ENCODE measurements at places on chromosomes 2 and 18.

GRCh38 chr2:173008786-173009185 lies 66.9 kb upstream of the MAP3K20 start:
- DNase-seq, result no peak

DNA sequence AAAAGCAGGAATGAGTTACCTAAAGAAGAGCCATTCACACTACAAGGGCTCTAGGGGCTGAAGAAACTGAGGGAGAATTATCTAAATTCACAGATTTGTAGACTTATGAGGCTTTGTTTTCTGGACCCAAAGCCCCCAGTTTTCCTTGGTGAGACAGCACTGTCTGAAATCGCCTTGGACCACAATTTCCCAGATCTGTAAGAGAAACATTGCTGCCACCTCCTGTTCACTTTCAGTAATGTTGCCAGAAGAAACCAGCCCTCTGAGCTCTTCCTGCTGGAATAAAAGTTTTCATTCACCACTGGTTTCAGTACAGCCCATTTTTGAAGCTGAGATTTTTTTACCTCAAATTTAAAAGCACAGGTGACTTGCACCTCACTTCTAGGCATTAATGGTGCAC lies 169.2 kb downstream of the CDH20 start:
- peak; percentile 54 for DNase-seq

- no peak for DNase-seq
These were observed 5.8 kb downstream of the MYO5B start for GRCh38 chr18:50189160-50189559.

DNA sequence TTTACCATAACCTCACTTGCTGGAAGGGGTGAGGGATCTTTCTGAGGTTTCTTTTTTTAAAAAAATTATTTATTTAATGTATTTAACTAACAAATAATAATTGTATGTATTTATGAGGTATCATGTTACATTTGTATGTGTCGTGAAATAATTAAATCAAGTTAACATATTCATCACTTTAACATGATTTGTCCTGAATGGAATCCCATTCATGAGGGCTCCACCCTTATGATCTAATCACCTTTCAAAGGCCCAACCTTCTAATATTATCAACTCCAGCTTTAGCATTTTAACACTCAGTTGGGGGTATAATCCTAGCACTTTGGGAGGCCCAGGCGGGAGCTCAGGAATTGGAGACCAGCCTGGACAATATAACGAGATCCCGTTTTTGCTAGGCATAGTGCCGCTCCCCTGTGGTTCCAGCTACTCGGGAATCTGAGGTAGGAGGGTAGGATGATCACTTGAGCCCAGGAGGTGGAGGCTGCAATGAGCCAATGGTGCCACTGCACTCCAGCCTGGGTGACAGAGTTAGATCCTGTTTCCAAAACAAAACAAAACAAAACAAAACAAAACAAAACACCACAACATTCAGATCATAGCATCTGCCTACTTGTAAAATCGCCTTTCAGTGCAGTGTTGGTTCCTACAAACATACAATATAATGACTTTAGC lies 1.1 kb upstream of the TAF4B start:
- DNase-seq, result no peak

DNA sequence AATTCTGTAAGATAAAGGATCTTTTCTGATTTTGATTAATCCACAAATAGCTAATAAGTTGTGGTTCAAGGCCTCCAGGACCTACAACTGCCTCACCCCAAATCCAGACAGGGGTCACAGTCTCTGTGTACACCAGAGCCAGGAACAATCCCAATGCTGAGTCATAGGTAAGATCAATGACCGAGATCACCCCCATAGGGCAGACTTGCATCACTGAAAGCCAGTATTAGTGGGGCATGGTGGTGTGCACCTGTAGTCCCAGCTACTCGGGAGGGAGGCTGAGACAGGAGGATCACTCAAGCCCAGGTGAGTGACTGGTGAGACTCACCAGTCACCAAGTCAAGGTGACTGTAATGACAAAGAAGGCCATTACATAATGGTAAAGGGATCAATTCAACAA lies 12.9 kb downstream of the PARD6G start:
- DNase-seq, result no peak

- DNase-seq, result no peak
These were observed 15.4 kb upstream of the GULP1 start for GRCh38 chr2:188276255-188276654.

GRCh38 chr18:48638896-48639771 lies 100.3 kb downstream of the CTIF start:
- DNase-seq, result no peak

DNA sequence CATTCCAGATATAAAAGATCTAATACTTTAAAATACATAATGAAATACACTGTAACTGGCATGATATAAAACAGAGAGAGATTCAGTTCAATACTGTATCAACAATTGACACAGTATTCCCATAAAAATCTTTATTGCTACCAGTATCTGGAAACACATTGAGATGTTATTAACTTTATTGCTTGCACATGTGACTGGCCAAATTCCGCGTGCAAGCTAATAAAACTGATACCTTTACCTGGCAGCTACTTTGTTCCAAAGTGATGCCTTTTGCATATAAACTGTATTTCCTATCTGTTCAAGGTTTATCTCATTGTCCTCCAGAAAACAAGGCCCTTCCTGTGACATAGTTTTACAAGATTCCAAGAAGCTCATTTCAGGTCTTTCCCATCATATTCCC lies 15.4 kb upstream of the REG1B start:
- DNase-seq, result no peak

- DNase-seq, result no peak
These were observed 404.9 kb downstream of the TMEM182 start for GRCh38 chr2:103166456-103167324.

GRCh38 chr2:177731384-177731783 lies 338.8 kb downstream of the AGPS start:
- DNase-seq, result peak; percentile 55

GRCh38 chr2:134148843-134149472 lies 104.9 kb upstream of the MGAT5 start:
- DNase-seq, result no peak

GRCh38 chr2:208479342-208479741 lies 72.8 kb downstream of the PTH2R start:
- DNase-seq, result no peak

DNA sequence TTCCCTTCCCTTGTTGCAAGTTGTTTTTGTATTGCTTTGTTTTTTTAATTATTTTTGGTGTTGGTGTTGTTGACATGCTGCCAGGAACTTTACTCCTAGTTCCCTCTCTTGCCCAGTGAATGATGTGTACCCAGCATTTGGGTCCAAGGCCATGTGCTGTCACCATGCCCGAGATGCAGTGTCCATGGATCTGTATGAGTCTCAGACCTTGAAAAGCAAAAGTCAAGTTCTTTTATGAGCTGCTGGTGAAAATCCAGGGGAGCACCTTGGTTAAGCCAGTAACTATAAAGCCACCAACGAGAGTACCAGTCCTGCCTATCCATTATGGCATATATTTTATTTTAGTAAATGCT lies 236.4 kb downstream of the BCL11A start:
- DNase-seq, result no peak

DNA sequence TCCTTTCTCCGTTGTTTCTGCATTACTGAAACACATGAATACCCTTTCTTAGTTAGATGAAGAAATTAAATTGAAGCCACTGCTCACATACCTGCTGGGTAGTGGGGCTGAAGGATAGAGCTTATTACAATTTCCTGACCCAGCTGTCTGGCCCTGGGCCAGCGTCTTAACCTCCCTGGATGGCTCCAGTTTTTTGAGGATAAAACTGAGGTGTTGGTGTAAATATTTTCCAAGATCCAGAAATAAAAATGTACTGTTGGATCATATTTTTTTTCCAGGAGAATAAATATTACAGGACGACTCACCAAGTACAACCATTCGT lies 3.5 kb downstream of the RNF144A start:
- no peak for DNase-seq

DNA sequence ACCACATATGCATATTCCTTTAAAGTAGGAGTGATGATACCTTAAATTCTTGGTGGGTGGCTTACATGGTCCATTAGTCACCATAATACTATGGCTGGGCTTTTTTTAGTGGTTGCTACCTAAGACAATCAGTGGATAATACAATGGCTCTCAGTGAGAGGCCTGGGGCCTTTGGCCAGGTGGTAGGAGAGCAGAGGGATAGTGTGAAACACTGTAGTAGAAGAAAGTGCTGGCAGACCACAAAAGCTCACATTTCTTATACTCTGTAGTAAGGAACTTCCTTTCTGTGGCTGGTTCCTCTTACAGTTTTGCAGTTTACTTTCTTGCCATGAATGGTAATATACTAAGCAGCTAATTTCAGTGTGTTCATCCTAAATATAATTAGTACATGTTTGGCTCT lies 583.5 kb downstream of the XIRP2 start:
- no peak for DNase-seq

GRCh38 chr2:76391678-76392077 lies 681.0 kb upstream of the GCFC2 start:
- DNase-seq, result no peak

GRCh38 chr2:75587954-75588587 lies 27.3 kb upstream of the EVA1A start:
- no peak for DNase-seq

- DNase-seq, result no peak
These were observed 607.5 kb upstream of the REG3G start for GRCh38 chr2:78418021-78418420.

GRCh38 chr2:33560017-33560416 lies 39.1 kb downstream of the FAM98A start:
- DNase-seq, result no peak

DNA sequence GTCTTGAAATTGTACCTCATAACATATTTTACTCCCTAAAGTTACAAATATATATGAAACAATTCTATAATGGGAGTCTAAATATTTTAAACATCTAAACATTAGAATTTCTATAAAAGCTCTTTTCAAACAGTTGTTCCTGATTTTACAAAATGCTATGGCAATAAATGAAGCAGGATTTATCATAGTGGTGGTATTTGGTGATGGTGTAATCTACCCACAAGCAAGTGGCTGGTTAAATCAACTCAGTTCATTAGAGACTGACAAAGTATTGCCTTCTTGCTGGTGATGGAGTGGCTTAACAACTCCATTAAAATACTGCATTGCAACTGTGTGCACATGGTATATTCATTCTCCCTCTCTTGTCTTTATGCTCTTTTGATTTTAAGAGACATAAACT lies 138.9 kb downstream of the PMAIP1 start:
- no peak for DNase-seq

GRCh38 chr2:26076001-26076587 lies 42.2 kb downstream of the RAB10 start:
- DNase-seq, result no peak

DNA sequence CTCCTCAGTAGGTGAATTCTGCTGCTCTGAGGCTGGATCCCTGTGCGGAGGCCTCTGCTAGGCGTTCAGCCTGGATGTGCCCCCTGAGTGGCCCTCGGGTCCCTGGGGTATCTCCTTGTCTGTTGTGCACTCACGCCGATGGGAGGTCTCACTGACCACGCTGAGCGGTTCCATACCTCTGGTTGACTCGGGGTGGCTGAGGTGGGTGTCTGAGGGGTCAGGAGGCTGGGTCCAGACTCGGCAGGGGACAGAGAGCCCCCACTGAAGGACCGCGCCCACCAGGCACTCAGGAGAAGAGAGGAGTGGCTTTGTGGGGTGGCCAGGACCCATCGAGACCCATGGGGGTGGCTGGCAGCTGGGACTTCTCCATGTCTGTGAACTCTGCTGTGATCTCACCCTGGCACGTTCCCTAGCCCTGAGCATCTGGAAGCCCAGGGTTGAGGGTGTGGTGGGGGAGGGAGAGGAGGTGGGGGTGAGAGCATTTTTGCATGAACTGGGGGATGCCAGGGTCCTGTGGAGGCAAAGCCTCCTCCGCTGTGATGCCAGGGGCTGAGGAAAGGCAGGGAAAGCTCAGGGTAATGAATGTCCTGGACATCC lies 53.7 kb downstream of the TWIST2 start:
- no peak for DNase-seq

- DNase-seq, result no peak
These were observed 126.1 kb downstream of the FAM161A start for GRCh38 chr2:61727746-61728145.

- no peak for DNase-seq
These were observed 15.0 kb upstream of the KIF5C start for GRCh38 chr2:148860037-148860436.

DNA sequence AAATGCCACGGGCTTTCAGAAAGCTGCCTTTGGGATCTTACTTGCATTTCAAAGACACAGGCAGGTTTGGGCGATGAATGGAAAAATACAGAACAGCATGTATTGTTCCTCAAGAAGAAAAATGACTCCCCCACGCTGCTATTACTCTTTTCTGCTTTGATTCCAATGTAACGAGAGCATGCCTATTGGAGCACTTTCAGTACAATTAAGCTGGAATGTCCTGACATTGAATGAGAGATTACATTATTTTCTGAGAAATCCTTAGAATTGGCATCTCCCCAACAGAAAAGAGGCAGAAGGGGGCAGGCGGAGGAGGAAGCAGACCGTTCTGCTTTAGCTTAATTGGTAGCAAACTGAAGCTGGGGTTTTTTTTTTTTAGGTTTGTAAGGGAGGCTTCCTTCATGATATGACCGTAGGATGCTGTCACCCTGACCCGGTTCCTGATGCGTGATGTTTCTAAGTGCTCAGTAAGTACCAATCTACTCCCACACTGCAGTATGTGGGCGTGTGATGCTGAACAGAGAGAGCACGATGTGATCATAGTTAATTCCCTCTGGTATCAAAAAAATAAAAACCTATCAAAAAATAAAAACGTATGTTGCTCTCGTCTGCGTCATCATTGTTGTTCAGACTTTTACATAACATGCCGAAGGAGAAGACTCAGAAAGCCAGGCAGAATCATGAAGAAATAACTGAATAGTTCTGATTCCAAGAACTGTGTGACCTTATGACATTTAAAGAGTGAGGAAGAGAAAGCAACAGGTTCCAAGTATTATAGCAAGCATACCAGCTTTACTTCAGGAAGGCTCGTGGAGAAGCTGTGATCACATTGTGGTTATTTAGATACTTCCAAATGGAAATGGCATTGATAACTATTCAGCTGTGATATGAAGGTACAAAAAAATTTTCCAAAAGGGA lies 40.5 kb downstream of the LONRF2 start:
- DNase-seq, result no peak

DNA sequence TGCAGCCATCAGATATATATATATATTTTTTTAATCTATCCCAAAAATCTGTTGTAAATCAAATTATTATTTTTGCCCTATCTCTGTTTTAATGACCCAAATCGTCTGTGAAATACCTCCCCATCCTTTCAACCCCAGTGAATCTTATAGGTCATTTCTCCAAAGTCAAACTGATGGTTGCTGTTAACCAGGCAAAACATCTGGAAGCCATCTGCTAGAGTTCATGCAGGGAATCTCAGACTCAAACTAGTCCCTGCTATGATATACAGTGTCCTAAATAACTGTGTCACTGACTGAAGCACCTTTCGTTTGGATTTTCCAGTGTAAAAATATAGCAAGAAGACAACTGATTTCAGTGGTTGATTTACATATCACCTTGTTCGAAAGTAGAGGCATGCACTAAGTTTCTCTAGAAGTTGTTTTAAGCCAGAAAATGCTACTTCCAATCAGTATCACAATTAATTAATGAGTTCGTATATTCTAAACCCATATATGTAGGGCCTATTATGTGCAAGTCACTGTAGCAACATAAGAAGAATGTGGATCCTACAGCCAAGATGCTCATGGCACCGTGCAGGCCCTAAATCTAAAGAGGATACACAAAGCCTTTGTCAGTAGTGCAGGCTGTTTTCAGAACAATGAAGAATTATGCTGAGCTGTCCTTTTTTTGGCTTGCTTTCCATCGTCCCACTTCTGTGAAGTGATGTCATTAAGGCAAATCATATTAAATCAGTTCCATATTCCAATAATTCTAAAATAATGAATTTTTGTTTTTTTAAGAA lies 566.0 kb downstream of the STK39 start:
- no peak for DNase-seq

Data from ecto neural progenitor cell (in vitro differentiated cells).